MCF 10A (cell line): ENCODE measurements at places on chromosomes 1 and 21. TPM values are rescaled to one million over a fixed set of nuclear protein-coding genes. Genes with fewer than 3 reads are reported as not detected.

Gene PROX1
- 0.61 TPM in 2 replicates for total RNA-seq

Gene FLG2
- not detected in 2 replicates for total RNA-seq

Gene TRIM58
- total RNA-seq: not detected in 2 replicates

Gene SERTAD4
- 0.19 TPM in 1 of 2 replicates, not detected in the other for total RNA-seq

Gene IL19
- total RNA-seq: not detected in 2 replicates

Gene CR1L
- total RNA-seq: not detected in 2 replicates

Gene C4BPA
- not detected in 2 replicates for total RNA-seq

Gene MYOM3
- total RNA-seq: 0.05 and 0.12 TPM in 2 replicates

Gene CLDN17
- not detected in 2 replicates for total RNA-seq

Gene HTR1D
- total RNA-seq: 0.17 and 0.35 TPM in 2 replicates

Gene HTR6
- total RNA-seq: not detected in 2 replicates

Gene HCN3
- total RNA-seq: 2.5 and 4.3 TPM in 2 replicates

- DNase-seq: no peak
Observed at GRCh38 chr21:26147535-26147934, 23.0 kb downstream of the APP start.

DNA sequence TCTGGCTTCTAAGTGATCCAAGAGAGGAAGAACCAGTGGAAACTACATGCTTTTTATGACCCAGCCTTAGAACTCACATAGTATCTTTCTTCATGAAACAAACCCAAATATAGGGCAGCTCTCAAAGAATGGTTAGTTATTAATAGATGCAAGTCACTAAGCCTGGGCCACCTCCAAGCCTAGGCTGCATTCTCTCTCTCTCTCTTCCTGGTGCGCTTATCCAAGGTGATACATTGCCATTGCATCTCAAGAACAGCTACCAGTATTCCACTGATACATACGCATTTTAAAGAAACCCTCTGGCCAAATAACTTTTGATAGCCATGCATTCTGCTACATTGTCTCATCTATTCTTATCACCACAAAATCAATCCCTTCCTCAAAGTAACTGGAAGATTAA lies 455.6 kb upstream of the ADGRL2 start:
- DNase-seq: no peak

GRCh38 chr1:25516686-25517085 lies 26.7 kb upstream of the LDLRAP1 start:
- DNase-seq: no peak

- no peak for DNase-seq
Observed at GRCh38 chr1:227765261-227766014, 30.2 kb downstream of the SNAP47 start.

- no peak for DNase-seq
Observed at GRCh38 chr21:14763695-14764064, 217.6 kb upstream of the SAMSN1 start.

DNA sequence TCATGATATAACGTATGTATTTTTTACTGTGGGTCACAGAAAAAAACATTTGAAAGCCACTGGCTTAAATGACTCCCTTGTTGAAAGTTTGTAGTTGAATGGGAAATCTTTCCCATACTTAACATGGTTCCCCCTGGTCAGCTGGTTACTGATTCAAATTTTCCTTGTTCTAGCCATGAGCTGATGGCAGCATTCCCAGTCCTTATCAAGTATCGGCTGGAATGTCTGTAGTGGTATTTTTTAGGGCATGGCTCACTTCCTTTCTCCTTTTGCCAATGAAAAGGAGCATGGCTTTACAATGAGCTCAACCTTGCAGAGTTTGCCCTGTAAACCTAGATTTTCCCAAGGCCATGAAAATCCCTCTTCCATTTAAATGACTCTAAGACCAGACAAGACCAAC lies 55.7 kb downstream of the GIPC2 start:
- DNase-seq: peak; percentile 45

- DNase-seq: peak; percentile 72
Observed at GRCh38 chr1:172343240-172344160, 77.0 kb upstream of the C1orf105 start.

- no peak for DNase-seq
Observed at GRCh38 chr1:57966340-57966739, 542.5 kb upstream of the DAB1 start.

- DNase-seq: peak; percentile 83
Observed at GRCh38 chr1:84247425-84248220, 53.9 kb upstream of the SAMD13 start.

- DNase-seq: no peak
Observed at GRCh38 chr1:45518910-45519309, 2.8 kb downstream of the PRDX1 start.

DNA sequence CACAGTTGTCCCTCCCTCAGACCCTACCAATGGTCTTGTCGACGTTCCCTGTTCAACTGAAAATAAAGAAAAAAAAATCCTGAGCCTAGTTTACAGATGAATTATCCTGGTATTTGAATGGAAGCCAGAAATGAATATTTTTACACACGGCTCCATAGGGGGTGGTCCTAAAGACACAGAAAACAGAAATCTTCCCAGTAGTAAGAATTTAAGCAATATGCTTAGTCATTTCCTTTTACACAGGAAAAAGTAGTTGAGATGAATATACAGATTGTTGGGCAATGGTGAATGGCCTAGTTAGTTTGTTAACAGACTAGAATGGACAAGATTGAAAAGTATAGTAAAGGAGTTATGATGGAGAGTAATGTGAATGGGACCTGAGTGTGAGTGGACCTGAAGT lies 67.4 kb downstream of the RGS18 start:
- DNase-seq: peak; percentile 82

- peak; percentile 84 for DNase-seq
Observed at GRCh38 chr1:236421022-236421421, 26.9 kb downstream of the EDARADD start.

DNA sequence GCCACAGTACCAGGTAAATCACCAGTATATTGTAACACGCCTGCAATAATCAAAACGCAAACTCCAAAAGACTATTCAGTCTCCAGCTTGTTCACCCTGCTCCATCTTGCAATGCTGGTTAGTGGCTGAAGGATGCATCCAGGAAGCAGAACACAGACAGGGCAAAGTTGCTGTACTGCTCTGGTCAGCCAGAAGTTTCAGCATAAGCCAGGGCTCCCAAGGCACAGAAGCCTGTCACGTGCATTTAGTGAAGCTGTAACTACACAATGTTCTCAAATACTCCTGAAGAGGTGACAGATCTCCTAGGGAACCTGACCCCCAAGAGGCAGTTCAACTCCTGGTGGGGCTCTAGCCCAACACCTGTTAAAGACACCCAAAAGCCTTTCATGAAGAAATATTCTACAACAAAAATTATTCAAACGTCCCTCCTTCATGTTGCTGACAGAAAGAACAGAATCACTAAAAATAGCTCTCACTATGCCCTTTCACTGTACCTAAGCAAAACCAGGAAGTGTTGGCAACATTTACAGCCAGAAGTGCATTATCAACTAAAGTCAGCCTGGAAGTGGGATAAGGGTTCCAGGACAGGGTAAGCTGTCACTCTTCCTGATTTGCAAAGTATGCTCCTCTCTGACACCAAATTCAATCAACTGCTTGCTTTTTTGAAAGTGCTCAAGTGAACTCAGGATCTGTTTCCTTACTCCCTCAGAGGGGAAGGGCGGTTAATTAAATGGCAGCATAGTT lies 52.1 kb downstream of the SLC35D1 start:
- DNase-seq: no peak

GRCh38 chr1:100988121-100988520 lies 37.5 kb downstream of the DPH5 start:
- no peak for DNase-seq

DNA sequence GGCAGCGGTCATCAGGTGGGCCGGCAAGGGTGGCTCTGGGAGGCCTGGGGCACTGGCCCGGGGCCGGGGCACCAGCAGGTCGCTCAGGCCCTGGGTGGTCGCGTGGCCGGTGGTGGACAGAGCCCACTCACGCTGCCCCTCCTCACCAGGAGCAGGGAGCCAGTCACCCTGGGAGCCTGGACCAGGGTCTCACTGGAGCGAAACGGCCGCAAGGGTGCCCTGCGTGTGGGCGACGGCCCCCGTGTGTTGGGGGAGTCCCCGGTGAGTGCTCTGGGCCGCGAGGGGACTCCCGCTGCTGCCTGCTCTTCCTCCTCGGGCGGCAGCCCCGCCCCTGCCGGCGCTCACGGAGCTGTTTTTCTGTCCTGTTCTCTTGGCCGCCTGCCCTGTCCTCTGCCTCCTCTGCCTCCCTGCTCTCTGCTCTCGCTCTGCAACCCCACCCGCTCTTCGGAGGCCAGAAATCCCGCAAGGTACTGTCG lies 23.5 kb downstream of the RNF223 start:
- no peak for DNase-seq

DNA sequence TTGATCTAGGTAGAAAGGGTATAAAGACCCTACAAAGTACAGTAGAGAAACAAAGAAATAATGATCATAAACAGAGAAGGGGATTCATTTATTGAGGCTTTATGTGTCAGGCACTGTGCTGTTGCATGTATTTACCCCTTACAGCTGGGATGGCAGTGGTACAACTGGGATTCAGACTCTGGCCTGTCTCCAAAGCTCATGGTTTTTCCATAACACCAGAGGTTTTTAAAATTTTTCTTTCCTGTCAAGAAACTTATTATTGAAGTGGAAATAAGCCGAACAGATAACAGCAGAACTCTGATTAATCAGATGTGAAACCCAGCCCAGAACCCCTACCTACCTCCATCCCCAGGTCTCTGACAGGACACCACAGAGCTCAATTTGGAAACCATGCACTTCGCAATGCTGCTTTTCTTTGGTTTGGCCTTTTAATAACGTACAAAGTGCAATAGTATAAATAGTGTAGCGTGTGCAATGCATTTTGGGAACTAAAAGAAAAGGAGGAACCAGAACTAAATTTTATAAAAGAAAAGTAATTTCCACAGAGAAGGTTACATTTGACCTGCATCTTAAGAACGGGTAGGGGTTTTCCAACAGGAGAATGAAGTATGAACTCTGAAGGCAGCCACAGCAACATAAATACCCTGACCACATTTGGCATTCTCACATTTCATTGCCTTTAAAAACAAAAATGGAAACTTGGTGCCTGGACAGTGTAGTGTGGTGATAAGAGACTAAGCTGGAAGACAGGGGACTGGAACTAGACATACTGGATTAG lies 92.0 kb upstream of the S1PR1 start:
- no peak for DNase-seq

GRCh38 chr1:177793900-177794299 lies 176.0 kb downstream of the SEC16B start:
- no peak for DNase-seq

GRCh38 chr1:203985676-203986075 lies 87.2 kb upstream of the SOX13 start:
- DNase-seq: no peak

DNA sequence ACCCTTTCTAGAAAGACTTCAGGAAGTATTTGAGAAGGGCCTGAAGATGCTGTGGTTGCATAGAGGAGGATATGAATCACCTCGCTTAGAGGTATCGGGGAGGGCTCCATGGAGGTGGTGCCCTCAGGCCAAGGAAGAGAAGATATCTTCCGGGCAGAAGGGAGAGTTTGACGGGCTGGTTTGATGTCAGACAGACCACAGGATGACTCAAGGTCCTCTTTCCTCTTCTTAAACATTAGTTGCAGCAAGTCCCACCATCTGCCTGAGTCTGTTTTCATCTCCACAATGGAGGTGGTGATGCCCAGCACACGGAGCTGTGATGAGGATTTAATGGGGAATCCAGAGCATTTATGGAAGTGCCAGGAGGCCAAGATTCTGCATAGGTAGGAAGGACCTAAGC lies 25.1 kb upstream of the RUNX3 start:
- peak; percentile 77 for DNase-seq

- DNase-seq: no peak
Observed at GRCh38 chr1:219075121-219075879, 98.4 kb upstream of the LYPLAL1 start.

- DNase-seq: no peak
Observed at GRCh38 chr1:15090373-15090772, 63.2 kb upstream of the TMEM51 start.

DNA sequence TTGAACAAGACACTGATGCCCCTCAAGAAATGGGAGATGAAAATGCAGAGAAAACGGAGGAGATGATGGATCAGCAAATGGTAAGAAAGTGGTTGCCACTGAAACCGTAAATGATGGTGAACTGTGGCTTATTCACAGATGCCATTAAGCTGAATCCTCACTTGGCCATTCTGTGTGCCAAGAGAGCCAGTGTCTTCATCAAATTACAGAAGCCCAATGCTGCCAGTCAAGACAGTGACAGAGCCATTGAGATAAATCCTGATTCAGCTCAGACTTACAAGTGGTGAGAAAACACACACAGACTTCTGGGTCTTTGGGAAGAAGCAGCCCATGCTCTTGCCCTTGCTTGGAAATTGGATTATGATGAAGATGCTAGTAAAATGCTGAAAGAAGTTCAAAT lies 52.5 kb downstream of the NBPF6 start:
- DNase-seq: peak; percentile 46

DNA sequence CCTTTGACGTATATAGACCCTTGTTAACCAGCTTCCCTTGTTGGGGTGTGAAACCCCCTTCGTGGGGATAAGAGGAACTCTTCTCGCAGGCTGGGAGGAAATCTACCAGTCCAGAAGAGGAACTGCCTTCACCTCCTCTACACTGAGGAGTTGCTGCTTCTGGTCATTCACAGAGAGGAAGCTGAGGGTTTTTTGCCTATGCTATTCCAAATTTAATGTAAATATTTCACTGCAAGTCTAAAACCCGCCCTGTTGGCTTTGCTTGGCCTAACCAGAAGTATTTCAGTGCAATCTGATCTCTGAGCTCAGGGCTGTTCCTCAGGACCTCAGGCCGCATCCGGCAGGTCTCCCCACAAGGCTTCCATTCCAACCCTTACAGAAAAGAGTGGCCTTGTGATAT lies 150.1 kb downstream of the HIVEP3 start:
- no peak for DNase-seq

DNA sequence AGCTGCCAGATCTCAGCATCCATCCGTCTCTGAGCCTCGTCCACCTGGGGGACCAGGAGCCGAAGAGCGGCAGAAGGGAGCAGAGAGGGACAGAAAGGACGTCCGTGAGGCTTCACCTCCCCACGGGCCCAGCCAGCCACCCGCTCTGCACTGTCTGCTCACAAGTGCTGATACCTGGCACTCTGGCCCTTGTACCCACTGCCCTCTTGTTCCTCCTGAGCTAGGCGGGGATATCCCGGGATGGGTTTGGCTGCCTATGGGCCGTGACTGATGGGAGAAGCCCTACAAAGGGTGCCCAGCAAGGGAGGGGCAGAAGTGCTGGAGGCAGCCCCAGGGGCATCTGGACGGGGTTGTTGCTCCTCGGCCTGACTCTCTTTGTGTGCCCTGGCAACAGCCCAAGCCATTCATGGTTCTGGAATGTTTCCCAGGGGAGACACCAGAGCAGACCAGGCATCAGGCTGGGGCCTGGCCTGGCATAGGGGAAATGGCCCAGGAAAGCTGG lies 57.6 kb downstream of the LDLRAD2 start:
- DNase-seq: peak; percentile 97

- DNase-seq: no peak
Observed at GRCh38 chr1:86527306-86527705, 19.6 kb upstream of the CLCA4 start.

DNA sequence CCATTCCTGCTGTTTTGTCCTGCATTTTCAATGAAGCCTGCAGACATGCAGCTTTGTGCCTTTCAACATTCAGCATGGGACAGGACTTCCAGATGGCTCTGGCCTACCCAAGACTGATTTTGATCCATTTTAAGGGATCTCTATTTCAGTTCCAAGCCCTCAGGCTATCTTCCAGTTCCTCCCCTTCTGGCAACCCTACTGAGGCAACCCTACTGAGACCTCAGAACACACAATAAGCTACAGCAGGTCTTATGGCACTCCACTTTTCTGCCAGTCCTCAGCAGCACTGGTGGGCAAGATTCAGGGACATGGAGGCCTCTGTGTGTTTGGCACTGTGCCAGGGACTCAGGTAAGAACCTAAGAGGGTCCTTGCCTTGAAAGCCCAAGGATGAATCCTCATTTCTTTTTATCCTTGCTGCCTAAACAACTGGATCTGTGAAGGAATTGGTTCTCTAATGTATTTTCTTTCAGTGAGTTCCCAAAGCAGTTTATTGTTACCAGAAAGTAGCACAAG lies 50.7 kb downstream of the MAB21L3 start:
- DNase-seq: no peak
